ENCODE measurements at places on chromosomes 11 and 22. TPM values are rescaled to one million over a fixed set of nuclear protein-coding genes. Genes with fewer than 3 reads are reported as not detected.
A peak's percentile ranks its signal among the peaks of the same experiment; 100 is the strongest.

DNA sequence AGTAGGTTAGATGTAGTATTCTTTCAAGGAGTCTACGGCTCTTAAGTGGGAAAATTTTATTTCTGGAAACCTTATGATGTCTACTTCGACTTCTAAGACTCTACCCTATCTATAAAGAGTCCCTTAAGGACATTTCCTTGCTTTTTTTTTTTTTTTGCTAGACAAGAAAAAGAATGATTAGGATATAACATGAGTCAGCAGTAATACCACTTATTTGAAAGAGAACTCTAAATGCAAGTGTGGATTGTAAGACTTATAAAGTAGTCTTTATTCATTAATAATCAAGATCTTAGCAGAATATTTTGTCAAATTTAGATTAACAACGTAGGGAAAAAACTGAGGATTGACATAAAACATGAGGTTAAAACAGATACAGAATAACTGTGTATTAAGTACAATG lies 71.0 kb downstream of the DKK3 start:
- H3K27me3 ChIP-seq: no peaks in the 10 kb centered on the region
- no peak for DNase-seq
- no peaks in the 10 kb centered on the region for H3K4me1 ChIP-seq
- H3K27ac ChIP-seq: no peak overlapping the region
- H3K4me3 ChIP-seq: no peak overlapping the region

DNA sequence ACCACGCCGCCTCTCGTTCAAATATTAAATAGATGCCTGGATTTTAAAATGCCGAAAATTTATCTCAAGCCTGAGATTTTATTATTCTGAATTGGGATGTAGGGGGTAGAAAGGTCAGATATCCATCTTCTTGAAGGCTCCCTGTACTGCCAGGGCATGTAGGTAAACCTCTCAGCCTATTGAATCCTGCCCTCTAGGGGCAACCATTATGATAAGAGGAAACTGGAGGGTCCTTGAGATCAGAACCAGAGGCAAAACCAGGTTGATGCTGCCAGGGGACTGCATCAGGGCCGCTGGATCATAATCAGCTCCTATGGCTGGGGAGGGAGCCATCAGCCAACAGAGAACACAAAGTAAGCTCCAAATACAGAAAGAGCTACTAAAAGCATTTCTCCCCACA lies 92.4 kb downstream of the KCNC1 start:
- DNase-seq: no peak
- no peak overlapping the region for H3K27ac ChIP-seq
- no peaks in the 10 kb centered on the region for H3K27me3 ChIP-seq
- no peaks in the 10 kb centered on the region for H3K4me1 ChIP-seq
- H3K36me3 ChIP-seq: no peaks in the 10 kb centered on the region
- H3K4me3 ChIP-seq: no peak overlapping the region

DNA sequence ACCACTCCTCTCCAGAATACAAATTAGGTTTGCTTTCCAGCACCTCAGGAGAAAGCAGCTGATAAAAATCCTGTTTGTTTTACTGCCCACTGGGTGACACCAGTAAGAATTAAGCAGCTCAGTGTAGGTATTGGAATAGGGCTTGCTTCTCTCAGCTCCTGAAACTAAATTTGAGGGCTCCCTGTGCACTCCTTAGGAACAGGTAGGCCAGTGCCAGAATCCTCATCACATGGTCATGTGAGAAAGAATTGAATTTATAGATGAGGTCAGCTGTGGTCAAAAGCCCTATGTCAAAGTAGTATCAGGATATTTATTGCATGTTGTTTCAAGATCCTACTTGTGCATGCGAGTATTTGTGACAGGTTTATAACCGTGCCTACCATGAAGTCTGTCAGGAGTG lies 1.0 kb downstream of the PRSS23 start:
- H3K4me1 ChIP-seq: peaks cover 38% of the 10 kb centered on the region
- peak overlapping the region; percentile 84 for H3K4me3 ChIP-seq
- H3K27ac ChIP-seq: no peak overlapping the region

GRCh38 chr11:47163193-47163592 lies 13.5 kb downstream of the ARFGAP2 start:
- peaks cover 5% of the 10 kb centered on the region for H3K4me1 ChIP-seq
- no peaks in the 10 kb centered on the region for H3K27me3 ChIP-seq
- no peak overlapping the region for H3K27ac ChIP-seq
- H3K4me3 ChIP-seq: no peak overlapping the region

DNA sequence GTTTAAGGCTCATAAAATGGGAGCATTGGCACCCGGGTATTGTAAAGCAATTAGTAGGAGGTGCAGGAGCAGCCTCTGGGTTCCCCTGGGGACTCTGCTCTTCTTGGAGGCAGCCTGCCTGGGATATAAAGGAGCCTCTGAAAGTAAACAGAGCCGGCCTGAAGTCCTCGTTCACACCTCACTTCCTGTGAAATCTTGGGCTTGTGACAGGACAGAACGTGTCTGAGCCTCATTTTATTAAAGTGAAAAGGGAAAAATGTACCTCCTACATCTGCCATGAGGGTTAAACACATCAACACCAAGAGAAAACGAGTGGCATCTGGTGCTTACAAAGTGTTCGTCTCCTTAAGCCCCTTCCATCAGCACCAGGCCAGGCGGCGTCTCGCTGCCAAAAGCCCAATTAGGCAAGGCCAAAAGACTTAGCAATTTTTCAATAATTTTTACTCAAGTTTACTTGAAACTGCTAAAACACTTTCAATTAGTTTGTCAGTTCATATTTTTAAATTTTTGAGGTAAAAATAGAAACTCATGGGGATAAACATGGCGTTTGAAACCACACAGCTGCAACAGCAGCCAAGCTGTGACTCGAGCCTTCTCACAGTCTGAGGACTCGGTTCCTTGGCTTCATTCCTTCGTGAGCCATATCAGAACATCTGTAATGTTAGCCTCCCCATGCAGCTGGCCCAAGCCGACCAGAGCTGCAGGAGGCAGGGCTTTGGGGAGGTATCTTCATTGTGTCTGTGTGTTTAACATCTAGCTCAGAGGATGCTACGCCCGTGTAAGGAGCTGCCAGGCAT lies 33.6 kb downstream of the MAP6 start:
- no peak for DNase-seq
- H3K4me3 ChIP-seq: no peak overlapping the region
- H3K27me3 ChIP-seq: peaks cover 17% of the 10 kb centered on the region
- no peaks in the 10 kb centered on the region for H3K36me3 ChIP-seq
- H3K4me1 ChIP-seq: peaks cover 14% of the 10 kb centered on the region

DNA sequence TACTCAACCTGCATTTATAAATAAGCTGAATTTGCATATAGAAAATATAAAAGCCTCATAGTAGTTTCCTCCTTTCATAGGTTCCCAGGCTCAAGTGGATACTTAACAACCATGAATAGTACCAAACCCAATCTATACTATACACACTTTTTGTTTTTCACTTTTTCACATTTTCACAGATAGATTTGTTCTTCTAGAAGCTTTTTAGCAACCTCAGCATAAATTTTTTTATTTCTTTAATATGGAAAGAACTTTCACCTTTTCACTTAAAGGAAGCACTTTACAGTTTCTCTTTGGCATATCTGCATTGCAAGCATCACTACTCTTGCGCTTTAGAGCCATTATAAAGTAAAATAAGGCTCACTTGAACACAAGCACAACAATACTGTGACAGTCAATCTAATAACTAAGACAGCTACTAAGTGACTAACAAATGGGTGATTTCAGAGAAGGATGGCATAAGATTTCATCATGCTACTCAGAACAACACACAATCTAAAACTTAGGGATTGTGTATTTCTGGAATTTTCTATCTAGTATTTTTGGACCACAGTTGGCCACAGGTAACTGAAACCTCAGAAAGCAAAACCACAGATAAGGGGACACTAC lies 1063.6 kb downstream of the FAM181B start:
- no peaks in the 10 kb centered on the region for H3K4me1 ChIP-seq
- DNase-seq: no peak
- H3K27me3 ChIP-seq: no peaks in the 10 kb centered on the region
- no peaks in the 10 kb centered on the region for H3K36me3 ChIP-seq

GRCh38 chr22:28053896-28054818 lies 135.1 kb upstream of the PITPNB start:
- no peak for DNase-seq
- no peaks in the 10 kb centered on the region for H3K27me3 ChIP-seq
- no peak overlapping the region for H3K4me3 ChIP-seq
- H3K27ac ChIP-seq: no peak overlapping the region

MYO18B gene
- total RNA-seq: 1.9 TPM

DNA sequence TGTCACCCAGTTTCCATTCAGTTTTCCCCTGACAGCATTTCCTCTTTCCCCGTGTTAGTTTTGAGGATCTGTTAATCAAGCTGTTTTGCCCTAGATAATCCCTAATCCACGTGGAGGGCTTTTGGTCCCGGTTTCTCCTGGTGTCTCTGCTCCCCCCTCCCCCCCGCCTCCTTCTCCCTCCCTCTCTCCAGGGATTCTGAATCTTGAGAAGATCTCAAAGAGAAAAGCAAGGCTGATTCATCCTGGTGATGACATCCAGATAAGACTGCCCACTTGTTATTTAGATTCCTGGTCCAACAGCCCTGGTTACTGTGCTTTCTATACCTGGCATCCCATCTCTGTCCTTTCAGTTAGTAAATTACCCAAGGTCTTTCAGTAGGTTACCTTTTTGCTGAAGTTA lies 59.4 kb downstream of the KCNA4 start:
- H3K4me3 ChIP-seq: no peak overlapping the region
- no peaks in the 10 kb centered on the region for H3K27me3 ChIP-seq
- no peak for DNase-seq
- H3K36me3 ChIP-seq: no peaks in the 10 kb centered on the region
- peaks cover 3% of the 10 kb centered on the region for H3K4me1 ChIP-seq

GRCh38 chr11:13207270-13207664 lies 70.3 kb upstream of the BMAL1 start:
- no peaks in the 10 kb centered on the region for H3K36me3 ChIP-seq
- no peak for DNase-seq
- H3K27me3 ChIP-seq: peaks cover 8% of the 10 kb centered on the region

- H3K27ac ChIP-seq: no peak overlapping the region
- H3K4me3 ChIP-seq: no peak overlapping the region
- no peaks in the 10 kb centered on the region for H3K36me3 ChIP-seq
- H3K27me3 ChIP-seq: peaks cover 85% of the 10 kb centered on the region
- DNase-seq: no peak
These were observed 84.7 kb upstream of the WNT7B start for GRCh38 chr22:46061501-46062231.

- no peaks in the 10 kb centered on the region for H3K4me1 ChIP-seq
- H3K36me3 ChIP-seq: no peaks in the 10 kb centered on the region
- no peak for DNase-seq
- H3K4me3 ChIP-seq: no peak overlapping the region
- H3K27ac ChIP-seq: no peak overlapping the region
- H3K27me3 ChIP-seq: peaks cover 34% of the 10 kb centered on the region
These were observed 49.9 kb downstream of the CSF2RB start for GRCh38 chr22:36963302-36963701.

GRCh38 chr11:100695911-100696310 lies 8.8 kb downstream of the ARHGAP42 start:
- H3K4me3 ChIP-seq: no peak overlapping the region
- peaks cover 21% of the 10 kb centered on the region for H3K36me3 ChIP-seq

DNA sequence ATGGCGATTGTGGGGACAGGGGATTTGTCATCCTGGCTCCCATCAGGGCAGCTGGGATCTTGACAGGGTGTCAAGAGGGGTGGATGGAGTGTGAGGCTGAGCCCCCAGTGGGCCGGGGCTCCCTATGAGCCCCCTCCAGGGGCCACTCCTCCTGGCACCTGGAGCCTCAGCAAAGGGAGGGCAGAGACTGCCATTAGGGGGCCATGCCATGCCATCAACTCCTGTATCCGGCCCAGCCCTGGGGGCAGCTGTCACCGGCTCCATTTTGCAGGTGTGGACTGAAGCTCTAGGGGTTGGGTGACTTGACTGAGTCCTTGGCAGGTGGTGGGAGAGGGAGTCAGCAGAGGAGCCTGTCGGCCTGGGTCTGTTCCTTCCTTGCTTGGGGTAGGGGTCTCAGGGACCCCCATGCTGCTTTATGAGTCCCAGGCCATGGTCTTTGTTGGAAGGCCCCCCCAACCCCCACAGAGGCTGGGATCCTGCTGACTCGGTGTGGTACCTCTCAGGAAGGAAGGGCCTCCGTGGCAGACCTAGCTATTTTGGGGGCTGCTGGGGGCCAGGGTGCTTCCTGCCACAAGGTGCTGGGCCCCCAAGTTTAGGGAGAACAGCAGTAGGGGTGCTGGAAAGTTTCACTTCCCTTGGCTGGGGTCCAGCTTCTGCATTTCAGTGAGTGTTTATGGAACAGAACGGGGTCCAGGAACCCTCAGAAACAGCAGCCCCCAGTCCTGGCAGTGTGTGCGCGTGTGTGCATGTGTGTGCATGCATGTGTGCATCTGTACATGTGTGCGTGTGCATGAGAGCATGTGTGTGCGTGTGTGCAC lies 1.5 kb downstream of the ACY3 start:
- no peak overlapping the region for H3K27ac ChIP-seq
- no peaks in the 10 kb centered on the region for H3K36me3 ChIP-seq
- DNase-seq: no peak
- H3K4me1 ChIP-seq: peaks cover 14% of the 10 kb centered on the region

All from progenitor cell of endocrine pancreas (in vitro differentiated cells).